Endodermal cell (in vitro differentiated cells): ENCODE measurements at places on chromosomes 7 and 10. TPM values are rescaled to one million over a fixed set of nuclear protein-coding genes. Genes with fewer than 3 reads are reported as not detected.

TRIM73 gene
- 2.9 and 3.0 TPM in 2 replicates for total RNA-seq

HOXA6 gene
- total RNA-seq = not detected in 3 replicates

OR2A1 gene
- total RNA-seq = not detected in 3 replicates

VAX1 gene
- total RNA-seq = 2.0 to 3.5 TPM (median 3.4 TPM) in 3 replicates

C10orf62 gene
- not detected in 3 replicates for total RNA-seq

IFIT2 gene
- 0.37 and 0.41 TPM in 2 replicates for total RNA-seq

PMS2 gene
- 19.6 and 22.6 TPM in 2 replicates for total RNA-seq

EPHA1 gene
- total RNA-seq = 54.4 to 70.9 TPM (median 70.0 TPM) in 3 replicates

SPDYE6 gene
- not detected in 3 replicates for total RNA-seq

ST8SIA6 gene
- 0.33 to 0.46 TPM (median 0.40 TPM) in 3 replicates for total RNA-seq

MRC1 gene
- total RNA-seq = 0.07 and 0.09 TPM in 2 replicates

KMT2E gene
- 55.6 and 70.4 TPM in 2 replicates for total RNA-seq

ADAP1 gene
- total RNA-seq = 6.4 and 6.5 TPM in 2 replicates

CDC14C gene
- not detected in 2 replicates for total RNA-seq

ACSM6 gene
- not detected in 3 replicates for total RNA-seq

MIOS gene
- total RNA-seq = 51.7 and 53.3 TPM in 2 replicates

TMEM72 gene
- total RNA-seq = 0.13 TPM in 1 of 3 replicates, not detected in the others

KNDC1 gene
- total RNA-seq = 5.7 to 6.5 TPM (median 6.2 TPM) in 3 replicates

UNCX gene
- 0.13 TPM in 1 of 2 replicates, not detected in the other for total RNA-seq

TRPV5 gene
- total RNA-seq = 0.22 to 0.42 TPM in 2 of 3 replicates, not detected in the other

NUTM2E gene
- 0.35 and 0.63 TPM in 2 replicates for total RNA-seq

SLC13A1 gene
- total RNA-seq = not detected in 3 replicates
